Right atrium auricular region (tissue), 2 donors: ENCODE measurements at places on chromosomes 2 and 18.
A peak's percentile ranks its signal among the peaks of the same experiment; 100 is the strongest.

DNA sequence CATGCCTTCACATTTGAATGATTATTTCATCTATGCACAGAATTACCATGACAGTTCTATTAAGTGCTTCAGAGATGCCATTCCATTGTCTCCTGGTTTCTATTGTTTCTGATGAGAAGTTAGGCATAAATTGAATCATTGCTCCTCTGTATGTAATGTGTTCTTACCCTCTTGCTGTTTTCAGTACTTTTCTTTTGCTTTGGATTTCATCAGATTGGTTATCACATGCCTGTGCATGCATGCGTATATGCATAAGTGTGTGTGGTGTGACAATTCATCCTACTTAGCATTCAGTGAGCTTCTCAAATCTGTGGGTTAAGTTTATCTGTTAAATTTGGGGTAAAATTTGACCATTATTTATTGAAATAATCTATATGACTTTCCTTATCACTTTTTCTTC lies 263.3 kb upstream of the RND3 start:
- no peaks in the 10 kb centered on the region for H3K4me1 ChIP-seq
- no peak for DNase-seq
- H3K27ac ChIP-seq: no peak overlapping the region
- H3K4me3 ChIP-seq: no peak overlapping the region
- H3K36me3 ChIP-seq: no peaks in the 10 kb centered on the region
- no peaks in the 10 kb centered on the region for H3K27me3 ChIP-seq

- H3K27ac ChIP-seq: no peak overlapping the region
- no peak overlapping the region for H3K4me3 ChIP-seq
- no peaks in the 10 kb centered on the region for H3K36me3 ChIP-seq
- H3K27me3 ChIP-seq: no peaks in the 10 kb centered on the region
- H3K4me1 ChIP-seq: no peaks in the 10 kb centered on the region
These were observed 58.8 kb upstream of the CDC42EP3 start for GRCh38 chr2:37730037-37730818.

DNA sequence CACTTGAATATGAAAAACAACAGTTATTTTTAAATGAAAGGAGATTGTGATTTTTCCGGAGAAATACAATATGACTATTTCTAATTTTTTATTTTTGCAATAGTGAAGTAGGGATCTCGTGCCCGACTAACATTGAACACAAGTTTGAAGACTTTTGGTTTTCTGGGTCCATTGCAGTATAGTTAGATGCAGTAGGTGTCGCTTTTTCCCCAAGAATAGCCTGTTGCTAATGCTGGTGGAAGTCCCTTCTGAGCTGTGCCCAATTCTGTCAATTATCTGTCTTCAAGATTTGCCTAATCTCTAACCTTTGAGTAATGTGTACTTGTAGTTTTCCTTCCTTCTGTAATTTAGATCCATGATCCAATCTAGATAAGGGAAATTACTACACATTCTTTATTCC lies 36.5 kb downstream of the SEMA4F start:
- no peaks in the 10 kb centered on the region for H3K27me3 ChIP-seq
- H3K36me3 ChIP-seq: no peaks in the 10 kb centered on the region
- no peaks in the 10 kb centered on the region for H3K4me1 ChIP-seq
- no peak overlapping the region for H3K27ac ChIP-seq
- no peak overlapping the region for H3K4me3 ChIP-seq

DNA sequence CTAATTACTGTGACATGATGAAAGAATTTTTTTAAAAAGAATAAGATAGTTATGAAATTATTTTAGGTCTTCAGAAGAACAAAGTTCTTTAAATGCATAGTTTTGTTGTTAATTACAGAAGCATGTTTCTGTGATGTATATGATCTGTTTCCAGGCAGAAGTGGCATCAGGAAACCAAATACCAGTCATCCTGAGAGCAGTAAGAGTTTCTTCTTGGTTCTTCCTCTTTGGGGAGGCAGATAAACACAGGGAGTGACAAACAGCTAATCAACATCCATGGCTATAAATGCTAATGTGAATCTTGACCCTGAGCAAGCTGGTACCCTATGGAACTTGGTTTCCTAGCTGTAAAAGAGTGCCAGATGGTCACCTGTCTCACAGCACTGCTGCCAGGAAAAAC lies 29.2 kb downstream of the WIPF1 start:
- DNase-seq: no peak
- H3K4me1 ChIP-seq: peaks cover under 1% of the 10 kb centered on the region
- no peak overlapping the region for H3K27ac ChIP-seq
- H3K27me3 ChIP-seq: no peaks in the 10 kb centered on the region
- H3K4me3 ChIP-seq: no peak overlapping the region
- peaks cover 38% of the 10 kb centered on the region for H3K36me3 ChIP-seq

DNA sequence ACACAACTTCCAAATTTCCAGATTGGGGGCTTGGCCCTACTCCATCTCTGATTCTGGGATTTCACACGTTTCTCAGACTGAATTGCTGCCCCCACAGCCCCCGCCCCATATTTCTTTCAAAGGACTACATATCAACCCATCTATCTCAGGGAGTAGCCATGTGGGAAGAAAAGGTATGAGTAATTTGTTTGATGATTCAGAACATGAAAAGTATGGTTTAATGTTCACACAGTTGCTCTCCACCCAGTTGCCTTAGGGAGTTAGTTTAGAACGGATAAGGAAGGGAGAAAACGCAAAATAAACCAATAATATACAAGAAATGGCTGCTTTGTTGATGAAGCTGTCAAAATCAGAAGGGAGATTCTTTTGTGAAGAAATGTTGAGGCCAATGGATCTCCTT lies 145.1 kb downstream of the PIEZO2 start:
- no peaks in the 10 kb centered on the region for H3K4me1 ChIP-seq
- no peak for DNase-seq
- H3K36me3 ChIP-seq: no peaks in the 10 kb centered on the region
- H3K27me3 ChIP-seq: no peaks in the 10 kb centered on the region

GRCh38 chr2:1339388-1340140 lies 73.7 kb upstream of the TPO start:
- no peak overlapping the region for H3K27ac ChIP-seq
- no peaks in the 10 kb centered on the region for H3K36me3 ChIP-seq
- no peak for DNase-seq
- no peak overlapping the region for H3K4me3 ChIP-seq

GRCh38 chr2:61014763-61015162 lies 2.8 kb upstream of the PEX13 start:
- DNase-seq: no peak
- H3K36me3 ChIP-seq: no peaks in the 10 kb centered on the region
- no peak overlapping the region for H3K27ac ChIP-seq
- no peak overlapping the region for H3K4me3 ChIP-seq
- H3K27me3 ChIP-seq: no peaks in the 10 kb centered on the region
- H3K4me1 ChIP-seq: peaks cover 22% of the 10 kb centered on the region

DNA sequence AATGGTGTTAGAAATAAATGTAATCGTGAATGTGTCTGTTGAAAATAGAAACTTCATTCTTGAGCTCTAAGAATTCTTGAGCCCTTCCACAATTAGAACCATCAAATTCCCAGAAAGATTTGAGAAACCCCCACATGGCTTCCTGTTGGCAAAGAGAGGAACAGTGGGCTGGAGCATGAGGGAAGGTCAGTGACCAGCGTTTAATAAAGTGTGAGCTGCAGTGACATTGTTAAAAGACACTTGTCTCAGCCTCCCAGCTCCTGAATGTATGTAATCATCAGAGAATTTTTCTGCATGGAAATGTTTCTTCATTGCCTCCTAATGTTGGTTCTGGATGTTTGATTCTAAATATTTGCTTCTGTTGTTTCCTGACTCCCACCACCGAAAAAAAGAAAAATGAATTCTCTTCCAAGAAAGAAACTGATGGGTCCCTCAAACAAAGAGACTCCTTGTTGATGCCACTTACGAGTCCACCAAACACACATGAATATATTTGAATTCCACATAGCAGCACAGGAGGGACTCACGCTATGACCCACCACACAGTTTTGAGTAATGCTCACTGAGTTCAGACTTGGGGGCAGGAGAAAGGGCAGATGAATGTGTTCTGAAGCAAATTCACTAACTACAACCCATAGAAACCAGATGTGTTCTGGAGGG lies 225.1 kb upstream of the KLHL29 start:
- H3K36me3 ChIP-seq: no peaks in the 10 kb centered on the region
- no peaks in the 10 kb centered on the region for H3K27me3 ChIP-seq
- H3K27ac ChIP-seq: no peak overlapping the region
- no peak overlapping the region for H3K4me3 ChIP-seq
- no peak for DNase-seq

DNA sequence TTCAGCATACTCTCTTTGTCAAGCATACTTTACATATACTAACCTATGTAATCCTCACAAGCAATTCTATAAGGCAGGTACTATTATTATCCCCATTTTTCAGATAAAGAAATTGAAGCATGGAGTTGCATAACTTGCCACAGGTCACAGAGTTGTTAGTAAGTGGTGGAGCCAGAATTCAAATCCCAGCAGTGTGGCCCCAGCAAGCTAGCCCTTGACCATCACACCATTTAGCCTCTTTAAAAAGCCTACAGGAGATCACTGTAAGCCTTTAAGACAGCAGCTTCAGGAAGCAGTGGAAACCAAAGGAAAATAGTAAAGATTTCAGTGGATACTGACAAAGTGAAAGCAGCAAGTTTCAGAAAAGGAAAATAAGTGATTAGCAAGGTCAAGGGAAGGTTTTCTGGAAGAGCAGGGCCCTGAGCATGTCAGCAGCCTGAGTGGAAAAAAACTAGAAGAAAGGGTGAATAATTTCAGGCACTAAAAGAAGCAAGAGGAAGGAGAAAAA lies 11.7 kb downstream of the B4GALT6 start:
- no peaks in the 10 kb centered on the region for H3K36me3 ChIP-seq
- H3K4me1 ChIP-seq: no peaks in the 10 kb centered on the region
- H3K27ac ChIP-seq: no peak overlapping the region
- H3K4me3 ChIP-seq: no peak overlapping the region
- DNase-seq: no peak

GRCh38 chr2:25251422-25252273 lies 83.3 kb upstream of the POMC start:
- H3K27ac ChIP-seq: peak overlapping the region; percentile 88
- H3K4me1 ChIP-seq: peaks cover 30% of the 10 kb centered on the region
- H3K4me3 ChIP-seq: peak overlapping the region; percentile 78
- H3K27me3 ChIP-seq: no peaks in the 10 kb centered on the region

DNA sequence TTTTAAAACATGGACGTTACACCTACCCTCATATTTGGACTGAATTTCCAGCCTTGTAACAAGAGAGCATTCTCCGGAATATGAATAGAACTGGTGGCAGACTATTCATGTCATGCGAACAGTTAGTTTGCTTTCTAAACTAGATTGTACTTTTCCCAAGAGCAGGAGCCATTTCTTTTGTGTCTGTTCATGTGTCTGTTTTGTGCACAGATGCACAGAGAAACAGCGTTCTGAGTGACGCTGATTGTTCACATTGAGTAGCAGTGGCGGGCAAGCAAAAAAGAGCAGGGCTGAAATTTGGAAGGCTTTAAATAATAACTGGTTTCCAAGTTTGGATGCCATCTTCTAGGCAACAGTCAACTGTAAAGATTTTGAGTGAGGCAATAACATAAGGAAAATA lies 200.3 kb downstream of the NRXN1 start:
- no peaks in the 10 kb centered on the region for H3K36me3 ChIP-seq
- DNase-seq: no peak
- no peak overlapping the region for H3K4me3 ChIP-seq
- no peaks in the 10 kb centered on the region for H3K27me3 ChIP-seq
- H3K4me1 ChIP-seq: no peaks in the 10 kb centered on the region

DNA sequence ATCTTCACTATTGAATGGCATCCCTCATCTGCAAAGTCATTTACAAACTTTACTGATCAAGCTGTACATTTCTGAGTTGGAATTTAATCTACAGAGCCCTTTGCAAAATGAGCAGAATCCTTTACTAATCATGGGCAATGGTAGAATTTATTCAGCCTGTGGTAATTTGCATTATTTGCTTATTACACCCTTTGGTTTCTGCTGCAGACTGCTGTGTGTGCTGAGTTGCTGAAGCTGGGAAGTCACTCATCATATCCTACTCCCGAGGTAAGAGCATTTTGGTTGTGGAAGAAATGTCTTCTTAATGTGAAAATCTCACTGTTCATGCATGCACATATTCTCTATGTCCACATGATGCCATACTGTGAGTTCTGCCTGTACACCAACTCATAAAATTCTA lies 357.4 kb upstream of the SLC39A10 start:
- H3K27ac ChIP-seq: no peak overlapping the region
- DNase-seq: no peak
- H3K27me3 ChIP-seq: no peaks in the 10 kb centered on the region
- H3K36me3 ChIP-seq: no peaks in the 10 kb centered on the region

DNA sequence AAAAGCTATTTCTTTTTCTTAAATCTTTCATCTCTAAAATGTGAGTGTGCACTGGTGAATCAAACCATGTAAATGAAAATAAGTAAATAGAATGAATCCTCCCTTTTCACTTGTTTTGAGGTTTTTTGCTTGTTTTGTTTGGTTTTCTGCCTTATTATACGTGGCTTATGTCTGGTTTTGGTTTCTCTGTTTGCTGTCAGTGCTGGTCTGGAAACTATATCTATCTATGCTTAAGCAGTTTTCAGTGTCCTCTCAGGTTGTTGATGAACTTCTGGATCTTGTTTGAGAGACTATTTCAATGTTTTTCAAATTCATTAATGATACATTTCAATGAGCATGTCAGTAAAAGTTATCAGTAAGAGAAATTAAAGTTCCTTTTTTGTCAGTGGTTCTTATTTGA lies 48.1 kb upstream of the TNFRSF11A start:
- no peak overlapping the region for H3K27ac ChIP-seq
- peaks cover 11% of the 10 kb centered on the region for H3K4me1 ChIP-seq
- H3K27me3 ChIP-seq: no peaks in the 10 kb centered on the region
- no peak overlapping the region for H3K4me3 ChIP-seq

DNA sequence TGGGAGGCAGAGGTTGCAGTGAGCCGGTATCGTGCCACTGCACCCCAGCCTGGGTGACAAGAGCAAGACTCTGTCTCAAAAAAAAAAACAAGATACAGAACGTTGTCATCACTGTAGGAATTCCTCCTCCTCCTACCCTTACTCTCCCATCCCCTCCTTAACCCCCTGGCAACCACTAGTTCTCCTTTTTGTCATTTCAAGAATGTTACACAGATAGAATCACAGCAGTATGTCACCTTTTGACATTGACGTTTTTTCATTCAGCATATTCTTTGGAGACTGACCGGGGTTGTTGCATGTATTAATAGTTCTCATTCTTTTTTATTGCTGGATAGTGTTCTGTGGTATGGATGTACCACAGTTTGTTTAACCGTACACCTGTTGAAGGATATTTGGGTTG lies 32.4 kb downstream of the TTLL4 start:
- no peak for DNase-seq
- H3K27ac ChIP-seq: no peak overlapping the region
- H3K4me3 ChIP-seq: no peak overlapping the region
- H3K27me3 ChIP-seq: no peaks in the 10 kb centered on the region
